ENCODE measurements at places on chromosomes 12 and 14.
A peak's percentile ranks its signal among the peaks of the same experiment; 100 is the strongest.

GRCh38 chr12:3464561-3464960 is 26.4 kb upstream of the PRMT8 start:
- no peak for DNase-seq

- no peak for DNase-seq
Observed at GRCh38 chr12:56206452-56207166, 15.1 kb downstream of the RNF41 start.

DNA sequence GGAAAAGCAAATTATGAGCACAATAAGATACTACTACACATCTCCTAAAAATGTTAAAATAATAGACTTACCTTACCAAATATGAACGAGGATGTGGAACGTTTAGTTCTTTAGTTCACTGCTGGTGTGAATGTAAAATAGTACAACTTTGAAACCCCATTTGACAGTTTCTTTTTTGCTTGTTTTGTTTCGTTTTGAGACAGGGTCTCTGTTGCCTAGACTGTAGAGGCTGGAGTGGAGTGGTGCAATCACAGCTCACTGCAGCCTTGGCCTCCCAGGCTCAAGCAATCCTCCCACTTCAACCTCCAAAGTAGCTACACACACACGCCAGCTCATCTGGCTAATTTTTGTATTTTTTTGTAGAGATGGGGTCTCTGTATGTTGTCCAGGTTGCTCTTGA is 136.4 kb upstream of the FAR2 start:
- DNase-seq = no peak

DNA sequence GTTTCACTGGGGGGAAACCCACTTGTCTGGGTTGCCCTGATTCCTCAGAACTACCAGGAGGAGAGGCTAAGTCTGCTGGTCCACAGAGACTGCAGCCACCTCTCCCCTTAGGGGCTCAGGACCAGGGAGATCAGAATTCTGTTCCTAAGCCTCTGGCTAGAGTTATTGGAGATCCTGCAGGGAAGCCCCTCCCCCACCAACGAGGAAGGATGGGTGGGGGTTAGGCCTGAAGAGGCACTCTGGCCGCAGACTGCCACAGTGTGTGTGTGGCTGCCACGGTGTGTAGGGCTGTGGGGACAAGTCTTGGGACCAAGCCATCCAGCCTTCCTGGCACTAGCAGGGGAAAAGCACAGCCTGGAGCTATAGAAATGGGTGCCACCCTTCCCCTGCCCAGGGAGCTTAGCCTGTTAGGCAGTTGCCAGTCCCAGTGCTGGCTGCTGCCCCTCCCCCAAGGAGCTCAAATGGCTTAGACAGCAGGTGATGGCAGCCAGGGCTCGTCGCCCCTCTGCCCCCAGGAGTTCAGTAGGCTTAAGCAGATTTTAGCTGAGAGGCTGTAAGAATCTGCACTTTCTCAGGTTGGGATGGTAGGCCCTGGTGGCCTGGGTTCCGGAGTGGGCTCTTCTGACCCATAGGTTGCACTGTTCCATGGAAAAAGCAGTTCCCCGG is 107.7 kb downstream of the ERGIC2 start:
- no peak for DNase-seq

DNA sequence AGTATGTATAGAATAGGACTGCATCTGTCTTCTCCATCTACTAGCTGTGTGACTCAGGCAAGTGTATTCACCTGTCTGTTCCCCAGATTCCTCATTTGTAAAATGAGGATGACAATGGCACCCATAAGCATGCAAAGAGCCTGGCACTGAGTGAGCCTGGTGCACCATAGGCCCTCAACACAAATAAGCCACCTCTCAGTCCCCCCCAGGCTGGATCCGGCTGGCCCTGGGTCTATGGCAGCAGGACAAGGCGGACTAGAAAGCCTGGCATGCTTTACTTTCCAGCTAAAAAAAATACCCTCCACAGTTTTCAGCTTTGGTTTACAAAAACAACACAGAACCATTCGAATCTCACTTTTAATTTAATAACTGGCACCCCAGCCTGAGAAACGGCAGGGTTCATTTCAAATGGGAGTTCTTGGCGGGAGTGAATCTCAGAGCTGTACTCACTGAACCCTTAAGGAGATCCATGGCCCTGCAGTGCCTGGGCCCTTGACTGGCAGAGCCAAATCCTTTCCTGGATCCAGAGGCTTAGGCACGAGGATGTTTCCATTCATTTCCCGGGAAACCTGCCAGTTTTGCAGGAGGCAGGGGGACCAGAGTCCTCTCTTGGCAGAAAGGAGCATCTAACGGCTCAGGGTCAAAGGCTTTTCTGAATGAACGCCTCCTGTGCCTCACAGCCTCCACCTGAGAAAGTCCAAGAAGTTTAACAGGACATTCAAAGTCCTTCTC is 17.7 kb downstream of the SYNE3 start:
- no peak for DNase-seq

GRCh38 chr12:53172352-53172751 is 8.2 kb upstream of the ZNF740 start:
- DNase-seq = no peak

DNA sequence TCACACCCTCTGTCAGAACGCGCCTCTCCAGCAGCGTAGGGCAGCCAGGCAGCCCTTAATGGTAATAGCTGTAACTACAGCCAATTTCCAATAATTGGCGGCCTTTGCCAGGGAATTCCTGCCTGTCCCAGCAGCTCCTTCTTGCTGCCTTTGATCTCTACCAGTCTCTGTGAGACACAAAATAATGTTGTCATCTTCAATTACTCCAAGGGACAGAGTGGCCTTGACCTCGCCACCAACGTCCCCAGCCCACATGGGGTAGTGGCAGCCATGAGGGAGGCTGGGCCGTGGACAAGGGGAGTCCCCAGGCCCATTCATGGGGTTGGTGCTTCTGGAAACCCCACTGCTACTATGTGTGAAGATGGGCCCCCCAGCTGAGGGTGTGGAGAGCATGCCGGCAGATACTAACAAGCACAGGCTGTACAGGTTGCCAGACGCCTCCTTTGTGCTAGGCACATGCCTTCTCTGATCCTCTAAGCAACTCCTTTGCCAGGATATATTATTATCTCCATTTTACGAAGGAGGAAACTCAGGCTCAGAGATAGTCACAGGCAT is 17.4 kb upstream of the CLMN start:
- DNase-seq = no peak

GRCh38 chr12:8584004-8584403 is 28.7 kb downstream of the AICDA start:
- DNase-seq = no peak

DNA sequence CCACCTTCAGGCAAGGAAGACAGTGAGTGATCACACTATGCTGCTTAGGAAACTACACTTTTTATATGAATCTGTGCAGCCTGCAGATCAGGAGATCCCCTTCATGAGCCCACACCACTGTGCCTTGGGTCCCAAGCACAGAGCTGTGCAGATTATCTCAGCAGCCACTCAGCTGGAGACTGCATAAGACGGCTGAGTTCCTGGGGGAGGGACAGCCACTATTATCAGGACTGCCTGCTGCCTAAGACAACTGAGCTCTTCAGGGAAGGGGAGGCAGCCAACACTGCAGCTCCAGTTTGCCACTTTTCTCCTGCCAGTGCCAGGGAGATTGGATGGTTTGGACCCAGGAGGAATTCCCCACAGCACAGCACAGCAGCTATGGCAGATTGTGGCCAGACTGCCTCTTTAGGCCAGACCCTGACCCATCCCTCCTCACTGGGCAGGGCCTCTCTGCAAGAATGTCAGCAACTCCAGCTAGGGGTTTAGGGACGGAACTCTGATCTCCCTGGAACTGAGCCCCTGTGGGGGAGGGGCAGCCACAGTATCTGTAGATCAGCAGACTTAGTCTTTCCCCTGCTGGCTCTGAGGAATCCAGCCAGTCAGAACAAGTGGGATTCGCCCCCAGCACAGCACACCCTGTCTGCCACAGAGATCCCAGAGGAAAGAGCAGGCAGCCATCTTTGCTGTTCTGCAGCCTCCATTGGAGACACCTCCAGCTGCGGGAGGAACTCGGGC is 141.3 kb downstream of the KLHL28 start:
- DNase-seq = no peak

DNA sequence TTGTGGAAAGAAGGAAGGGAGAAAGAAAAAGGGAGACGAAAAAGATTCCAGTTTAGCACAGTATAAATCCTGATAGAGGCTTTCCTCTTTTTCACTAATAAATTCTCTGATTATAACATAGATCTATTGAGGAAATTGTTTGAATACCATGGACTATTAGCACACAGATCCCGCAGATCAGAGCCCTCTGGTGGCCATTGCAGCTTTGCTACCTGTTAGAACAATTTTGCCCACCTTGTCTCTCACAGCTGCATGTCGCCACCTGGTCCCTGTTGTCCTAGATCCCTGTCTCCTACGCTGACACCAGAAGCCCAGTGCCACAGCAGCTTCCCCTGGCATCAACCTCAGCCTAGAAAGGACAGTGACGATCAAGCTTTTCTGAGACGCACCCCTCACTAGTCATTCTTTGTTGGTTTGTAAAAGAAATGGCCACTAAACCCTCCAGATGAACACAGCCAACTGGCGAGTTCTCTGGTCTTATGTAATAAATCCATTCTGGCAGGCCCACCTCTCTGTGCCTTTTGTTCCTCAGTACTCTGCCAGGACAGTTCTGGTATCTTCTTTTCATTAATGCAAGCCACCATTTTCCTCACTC is 9.9 kb downstream of the GPHB5 start:
- peak; percentile 25 for DNase-seq

DNA sequence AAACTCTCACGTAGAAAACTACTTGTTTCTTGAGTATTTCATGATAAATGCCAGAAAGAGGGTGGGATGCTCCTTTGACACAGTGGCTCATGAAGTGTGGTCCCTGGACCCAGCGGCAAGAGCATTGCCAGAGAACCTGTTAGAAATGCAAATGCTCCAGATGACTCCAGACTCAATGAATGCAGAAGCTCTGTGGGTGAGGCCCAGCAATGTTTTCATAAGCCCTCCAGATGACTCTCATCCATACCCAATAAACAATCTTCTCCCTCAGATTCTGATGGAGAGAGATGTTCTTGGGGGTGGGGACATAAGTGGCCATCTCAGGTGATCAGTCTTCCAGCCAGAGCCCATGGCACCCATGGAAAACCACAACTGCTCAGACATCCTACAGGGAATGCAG is 88.9 kb downstream of the SMOC1 start:
- DNase-seq = no peak

DNA sequence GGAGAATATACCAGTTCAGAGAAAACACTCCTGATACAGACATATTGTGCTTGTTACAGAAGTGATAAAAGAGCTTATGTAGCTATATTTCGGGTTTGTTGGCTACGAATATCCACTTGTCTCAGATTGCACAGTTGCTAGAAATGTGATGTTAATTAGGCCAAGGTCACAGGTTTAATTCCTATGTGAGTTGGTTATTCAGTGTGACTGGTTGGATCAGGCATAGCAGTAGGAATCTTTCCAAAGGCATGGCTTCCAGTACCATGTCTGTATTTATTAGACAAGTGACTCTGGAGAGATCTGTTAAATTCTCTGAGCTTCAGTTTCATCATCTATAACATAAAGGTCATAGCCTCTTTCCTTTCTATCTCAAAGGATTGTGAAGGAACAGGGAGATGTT is 152.7 kb upstream of the KITLG start:
- no peak for DNase-seq

DNA sequence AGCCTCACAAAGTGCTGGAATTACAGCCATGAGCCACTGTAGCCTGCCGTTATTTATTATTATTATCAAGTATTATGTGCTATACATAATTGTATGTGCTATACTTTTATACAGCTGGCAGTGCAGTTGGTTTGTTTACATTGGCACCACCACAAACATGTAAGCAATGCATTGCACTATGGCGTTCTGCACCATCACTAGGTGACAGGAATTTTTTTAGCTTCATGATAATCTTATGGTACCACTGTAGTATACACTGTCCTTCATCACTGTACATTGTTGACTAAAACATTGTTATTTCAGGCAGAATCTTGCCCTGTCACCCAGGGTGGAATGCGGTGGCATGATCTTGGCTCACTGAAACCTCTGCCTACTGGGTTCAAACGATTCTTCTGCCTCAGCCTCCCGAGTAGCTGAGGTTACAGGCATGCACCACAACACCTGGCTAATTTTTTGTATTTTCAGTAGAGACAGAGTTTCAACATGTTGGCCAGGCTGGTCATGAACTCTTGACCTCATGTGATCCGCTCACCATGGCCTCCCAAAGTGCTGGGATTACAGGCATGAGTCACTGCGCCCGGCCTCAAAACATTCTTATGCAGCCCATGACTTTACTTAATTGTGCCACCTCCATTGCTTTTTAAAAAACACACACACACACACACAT is 17.1 kb downstream of the MRPL42 start:
- DNase-seq = no peak

DNA sequence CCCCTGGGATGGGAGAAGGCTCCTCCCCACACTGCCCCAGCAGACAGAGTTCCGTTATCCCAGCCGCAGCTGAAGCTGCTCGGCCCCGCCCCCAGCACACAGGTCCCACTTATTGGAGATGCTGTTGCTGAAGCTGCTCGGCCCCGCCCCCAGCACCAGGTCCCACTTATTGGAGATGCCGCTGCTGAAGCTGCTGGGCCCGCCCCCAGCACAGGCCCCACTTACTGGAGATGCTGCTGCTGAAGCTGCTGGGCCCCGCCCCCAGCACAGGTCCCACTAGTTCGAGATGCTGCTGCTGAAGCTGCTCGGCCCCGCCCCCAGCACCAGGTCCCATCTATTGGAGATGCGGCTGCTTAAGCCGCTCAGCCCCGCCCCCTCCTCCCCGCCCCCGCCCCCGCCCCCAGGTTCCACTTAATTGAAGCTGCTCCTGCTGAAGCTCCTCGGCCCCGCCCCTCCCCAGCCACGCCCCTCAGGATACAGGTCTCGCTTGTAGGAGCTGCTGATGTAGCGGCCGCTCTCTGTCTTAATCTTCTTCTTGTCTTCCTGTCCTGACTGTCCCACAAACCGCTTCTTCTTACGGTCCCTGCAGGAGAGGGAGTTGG is 12.0 kb downstream of the CFAP73 start:
- DNase-seq = peak; percentile 67

GRCh38 chr12:115044073-115044472 is 360.1 kb upstream of the TBX3 start:
- no peak for DNase-seq

DNA sequence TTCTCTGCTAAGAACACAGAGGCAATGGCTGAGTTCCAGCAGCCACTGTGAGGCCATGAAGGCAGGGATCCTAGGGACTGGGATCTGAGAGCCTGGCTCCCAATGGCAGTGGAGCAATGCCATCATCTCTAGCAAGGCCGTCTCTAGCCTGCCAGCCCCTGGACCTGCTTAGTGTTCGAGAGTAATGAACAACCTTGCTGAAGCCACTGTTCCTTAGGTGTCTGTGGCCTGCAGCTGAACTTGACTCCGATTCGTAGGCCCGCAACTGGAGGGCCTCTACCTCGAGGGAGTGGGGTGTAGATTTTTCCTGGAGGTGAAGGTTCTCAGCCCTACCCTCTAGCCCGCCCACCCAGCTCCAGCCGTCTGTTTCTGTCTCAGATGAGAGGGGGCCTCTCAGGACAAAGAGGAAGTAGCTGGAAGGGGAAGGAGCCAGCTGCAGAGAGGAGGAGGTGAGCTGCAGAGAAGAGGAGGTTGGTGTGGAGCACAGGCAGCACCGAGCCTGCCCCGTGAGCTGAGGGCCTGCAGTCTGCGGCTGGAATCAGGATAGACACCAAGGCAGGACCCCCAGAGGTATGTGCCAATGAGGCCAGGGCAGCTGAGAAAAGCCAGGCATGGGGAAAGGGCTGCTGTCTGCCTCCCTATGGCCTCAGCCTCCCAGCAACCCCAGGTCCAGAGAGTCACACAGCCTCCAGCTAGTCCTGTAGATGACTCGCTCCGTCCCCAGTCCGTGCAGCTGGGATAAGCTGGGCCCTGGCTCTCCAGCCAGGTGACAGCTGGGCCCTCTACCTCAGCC is at the start of gene PLD4:
TSS of gene PLD4 (plus strand) at position 459 of the 793 bp plus-strand sequence. CDS start 2,262 bp downstream, outside the sequence.
- DNase-seq = peak; percentile 47

GRCh38 chr14:96103560-96104460 is 64.6 kb downstream of the C14orf132 start:
- DNase-seq = no peak

GRCh38 chr14:73452341-73453186 is 5.8 kb downstream of the NUMB start:
- DNase-seq = no peak

Data from GM13977 (cell line).